T-helper 2 cell (primary cell): ENCODE measurements at places on chromosomes 2 and 18.

- DNase-seq, result no peak
Measured at GRCh38 chr2:236943841-236944513, 141.7 kb upstream of the COPS8 start.

- DNase-seq, result no peak
Measured at GRCh38 chr2:57760381-57760801, 286.2 kb upstream of the VRK2 start.

GRCh38 chr2:65536596-65536995, 104.2 kb upstream of the SPRED2 start:
- no peak for DNase-seq

DNA sequence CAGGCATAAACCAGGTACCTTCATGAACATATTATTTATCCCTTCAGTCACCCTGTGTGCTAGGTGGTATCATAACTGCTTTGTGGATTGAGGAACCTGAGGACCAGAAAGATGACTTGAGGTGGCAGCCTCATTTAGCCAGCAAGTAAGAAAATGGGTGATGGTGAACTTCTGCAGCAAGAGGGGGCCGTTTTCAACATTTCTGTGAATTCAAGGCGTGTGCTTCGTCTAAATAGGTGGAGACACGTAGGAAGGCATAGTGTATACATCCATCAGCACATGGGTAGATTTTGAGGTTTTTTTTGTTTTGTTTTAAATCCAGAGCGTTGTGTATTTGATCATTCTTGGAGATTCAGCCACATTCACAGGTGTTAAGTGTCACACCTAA, 118.7 kb downstream of the SPTBN1 start:
- DNase-seq, result no peak

- no peak for DNase-seq
Measured at GRCh38 chr2:190235101-190235500, 84.5 kb downstream of the HIBCH start.

GRCh38 chr2:163369111-163369510, 366.7 kb downstream of the FIGN start:
- no peak for DNase-seq

GRCh38 chr2:186950694-186951093, 101.7 kb upstream of the ZSWIM2 start:
- DNase-seq, result no peak

- no peak for DNase-seq
Measured at GRCh38 chr2:27080140-27080469, 1.7 kb downstream of the EMILIN1 start.

- DNase-seq, result no peak
Measured at GRCh38 chr2:120779781-120780283, 44.2 kb downstream of the GLI2 start.

GRCh38 chr18:42576124-42576523, 539.4 kb downstream of the RIT2 start:
- no peak for DNase-seq

DNA sequence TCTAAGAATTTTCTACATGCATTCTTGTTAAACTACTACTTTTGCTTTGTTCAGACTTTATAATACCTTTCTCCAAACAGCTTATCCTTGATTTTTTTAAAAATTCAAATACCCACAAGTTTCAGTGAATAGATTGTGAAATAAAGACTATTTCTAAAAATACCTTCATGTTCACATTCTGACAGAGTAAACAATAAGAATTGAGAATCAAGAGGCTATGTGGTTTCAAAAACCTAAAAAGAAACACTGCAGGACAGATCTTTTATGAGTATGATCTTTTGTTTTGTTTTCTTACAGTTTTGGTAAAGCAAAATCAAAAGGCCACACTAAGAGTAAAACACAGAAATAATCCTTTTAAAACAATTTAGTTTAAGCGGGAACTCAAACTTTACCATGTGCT, 21.2 kb downstream of the ALS2 start:
- DNase-seq, result no peak

GRCh38 chr18:11398625-11399024, 210.8 kb upstream of the SLC35G4 start:
- DNase-seq, result no peak

DNA sequence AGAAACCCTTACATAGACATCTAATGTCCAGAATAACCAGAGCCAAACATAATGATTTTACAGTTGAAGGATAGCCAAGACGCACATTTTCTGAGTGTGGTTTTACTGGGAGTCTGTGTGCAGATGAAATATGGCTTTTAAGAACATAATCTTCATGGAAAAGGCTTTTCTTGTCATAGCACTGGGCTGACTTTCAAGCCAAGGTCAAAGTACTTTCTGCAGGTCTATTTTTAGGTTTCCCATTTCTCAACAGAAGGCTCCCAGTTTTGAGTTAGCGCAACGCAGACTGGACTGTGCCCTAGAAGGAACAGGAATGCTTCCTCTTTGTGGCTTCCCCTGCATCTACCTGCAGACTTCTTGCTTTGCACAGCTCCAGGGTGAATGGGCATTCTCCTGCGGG, 92.3 kb upstream of the UPP2 start:
- no peak for DNase-seq

DNA sequence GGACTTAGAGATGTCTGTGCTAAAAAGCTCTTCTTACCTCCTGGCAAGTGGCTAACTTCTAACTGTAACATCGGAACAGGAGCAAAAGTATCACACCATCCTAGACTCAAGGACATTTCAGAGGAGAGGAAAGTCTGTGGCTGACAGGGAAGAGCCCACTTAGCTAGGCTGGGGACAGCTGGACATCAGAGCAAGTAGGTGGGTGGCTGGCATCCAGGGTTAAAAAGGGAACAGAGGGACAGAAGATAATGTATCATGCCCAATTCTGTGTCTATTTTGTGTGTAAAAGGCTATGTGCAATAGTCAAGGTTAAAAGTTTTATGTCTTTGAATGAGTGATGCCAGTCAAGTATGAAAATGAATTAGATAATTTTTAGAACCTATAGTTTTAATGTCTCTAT, 216.4 kb downstream of the GCA start:
- no peak for DNase-seq

DNA sequence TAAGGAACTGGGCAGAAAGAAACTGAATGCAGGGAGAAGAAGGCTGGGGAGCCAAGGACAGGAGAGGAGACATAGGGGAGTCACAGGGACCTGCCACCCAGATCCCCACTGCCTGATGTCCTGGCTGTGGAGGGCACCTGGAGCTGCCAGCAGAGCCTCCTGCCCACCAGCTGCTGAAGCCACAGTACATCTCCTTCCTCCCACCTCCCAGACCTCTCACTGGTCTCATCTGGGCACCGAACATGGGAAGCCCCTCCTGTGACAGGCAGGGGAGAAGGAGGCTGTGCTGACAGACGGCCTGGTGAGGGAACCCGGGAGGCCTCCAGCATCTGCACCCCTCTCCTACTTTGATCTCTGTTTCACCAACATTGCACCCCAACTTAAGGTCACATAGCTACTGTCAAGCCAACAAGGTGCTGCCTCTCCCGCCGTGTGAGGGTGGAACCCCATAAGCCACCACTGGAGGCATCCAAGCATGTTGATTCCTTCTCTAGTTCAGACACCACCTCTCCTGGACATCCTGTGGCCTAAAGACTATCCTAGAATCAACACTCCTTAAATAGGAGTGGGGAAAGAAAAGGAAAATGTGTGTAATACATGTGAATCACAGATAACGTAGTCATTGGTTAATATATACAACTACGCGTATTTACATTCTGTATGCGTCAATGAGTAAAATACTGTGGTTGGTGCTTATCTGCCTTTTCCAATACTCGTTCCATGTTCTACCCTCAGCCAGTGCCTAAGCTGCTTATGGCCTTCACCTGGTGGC, 3.5 kb upstream of the RNPEPL1 start:
- peak; percentile 62 for DNase-seq

DNA sequence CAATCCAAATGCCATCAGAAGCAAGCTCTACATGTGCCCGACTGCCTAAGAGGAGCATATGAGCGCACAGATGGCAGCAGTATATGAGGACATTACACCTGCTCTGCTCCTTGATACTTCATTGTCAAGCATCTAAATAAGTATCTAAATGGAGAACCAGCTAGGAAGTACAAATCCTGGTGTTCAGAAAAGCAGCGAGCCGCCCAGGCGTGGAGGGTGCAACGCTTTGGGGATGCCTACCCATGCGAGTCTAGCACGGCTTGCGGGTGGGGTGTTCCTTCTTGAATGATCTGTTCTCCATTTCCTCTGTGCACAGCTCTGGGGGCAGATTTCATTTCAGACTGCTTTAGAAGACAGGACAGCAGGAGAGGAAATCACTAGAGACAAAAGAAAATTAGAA, 63.0 kb upstream of the BCL2L11 start:
- DNase-seq, result no peak

GRCh38 chr18:78833833-78834232, 145.8 kb upstream of the SALL3 start:
- no peak for DNase-seq

GRCh38 chr2:113160248-113160647, 13.5 kb upstream of the PSD4 start:
- DNase-seq, result no peak

GRCh38 chr2:237426517-237426916, 12.6 kb upstream of the COL6A3 start:
- DNase-seq, result no peak

DNA sequence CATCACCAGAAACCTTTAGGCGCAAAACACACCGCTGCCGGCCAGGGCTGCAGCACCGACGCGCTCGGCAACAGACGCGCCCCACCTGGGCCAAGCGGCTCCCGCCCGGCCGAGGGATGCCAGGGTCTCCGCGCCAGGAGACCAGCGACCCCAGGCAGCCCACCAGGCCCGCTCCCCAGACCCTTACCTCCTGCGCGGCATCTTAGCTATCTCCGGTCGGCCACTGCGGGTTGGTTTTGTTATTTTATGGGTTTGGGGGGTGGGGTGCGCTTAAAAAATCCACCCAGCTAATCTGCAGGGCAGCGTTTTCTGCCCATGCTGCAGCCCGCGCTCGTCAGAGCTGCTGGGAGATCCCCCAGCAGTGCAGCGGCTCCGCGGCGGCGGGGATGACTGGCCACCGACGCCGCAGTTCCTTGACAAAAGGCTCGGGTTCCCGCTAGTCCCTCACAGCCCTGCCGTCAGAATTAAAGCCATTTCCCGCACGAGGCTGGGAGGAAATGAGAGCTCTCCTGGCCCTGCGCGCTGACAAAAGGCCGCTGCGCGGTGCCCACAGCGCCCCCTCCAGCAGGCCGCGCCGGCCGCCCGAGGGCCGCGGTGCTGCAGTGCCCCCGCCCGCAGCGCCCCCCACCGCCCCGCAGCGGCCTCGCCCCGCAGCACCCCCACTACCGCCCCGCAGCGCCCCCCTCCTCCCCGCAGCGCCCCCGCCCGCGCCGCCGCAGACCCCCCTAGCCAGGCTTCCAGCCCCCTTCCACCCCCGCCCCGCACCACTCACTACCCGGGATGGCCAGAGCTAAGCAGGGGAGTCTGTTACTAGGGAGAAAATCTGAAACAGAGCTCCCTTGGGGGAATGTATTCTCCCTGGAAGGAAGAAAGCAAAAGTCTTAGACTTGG, at the start of gene ADD2:
Gene ADD2, minus strand, starts transcription at position 502 of the 891 bp plus-strand sequence. CDS start 61,792 bp downstream, outside the sequence.
- no peak for DNase-seq

DNA sequence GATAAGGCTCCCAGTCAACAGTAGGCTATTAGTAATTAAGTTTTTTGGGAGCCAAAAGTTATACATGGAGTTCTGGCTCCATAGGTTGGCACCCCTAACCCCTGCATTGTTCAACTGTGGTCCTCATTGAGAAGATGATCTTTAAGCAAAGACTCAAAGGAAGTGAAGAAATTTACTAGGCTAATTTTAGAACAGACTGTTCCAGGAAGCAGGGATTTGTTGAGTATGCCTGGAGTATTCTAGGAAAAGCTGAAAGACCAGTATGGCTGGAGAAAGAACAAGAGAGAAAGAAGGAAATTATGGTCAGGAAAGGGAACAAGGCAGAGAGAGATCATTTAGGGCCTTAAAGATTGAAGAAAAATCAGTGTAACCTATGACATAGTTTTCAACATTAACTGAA, 125.1 kb downstream of the PMAIP1 start:
- DNase-seq, result no peak

DNA sequence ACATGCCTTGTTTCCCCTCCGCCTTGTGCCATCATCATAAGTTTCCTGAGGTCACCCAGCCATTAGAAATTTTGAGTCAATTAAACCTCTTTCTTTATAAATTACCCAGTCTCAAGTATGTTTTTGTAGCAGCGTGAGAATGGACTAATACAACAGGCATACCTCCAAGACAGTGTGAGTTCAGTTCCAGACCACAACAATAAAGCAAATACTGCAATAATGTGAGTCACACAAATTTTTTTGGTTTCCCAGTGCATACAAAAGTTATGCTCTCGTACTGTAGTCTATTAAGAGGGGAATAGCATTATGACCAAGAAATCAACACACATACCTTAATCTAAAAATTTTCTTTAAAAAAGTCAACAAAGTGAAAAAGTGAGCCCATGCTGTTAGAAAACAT, 217.2 kb downstream of the NR4A2 start:
- no peak for DNase-seq

DNA sequence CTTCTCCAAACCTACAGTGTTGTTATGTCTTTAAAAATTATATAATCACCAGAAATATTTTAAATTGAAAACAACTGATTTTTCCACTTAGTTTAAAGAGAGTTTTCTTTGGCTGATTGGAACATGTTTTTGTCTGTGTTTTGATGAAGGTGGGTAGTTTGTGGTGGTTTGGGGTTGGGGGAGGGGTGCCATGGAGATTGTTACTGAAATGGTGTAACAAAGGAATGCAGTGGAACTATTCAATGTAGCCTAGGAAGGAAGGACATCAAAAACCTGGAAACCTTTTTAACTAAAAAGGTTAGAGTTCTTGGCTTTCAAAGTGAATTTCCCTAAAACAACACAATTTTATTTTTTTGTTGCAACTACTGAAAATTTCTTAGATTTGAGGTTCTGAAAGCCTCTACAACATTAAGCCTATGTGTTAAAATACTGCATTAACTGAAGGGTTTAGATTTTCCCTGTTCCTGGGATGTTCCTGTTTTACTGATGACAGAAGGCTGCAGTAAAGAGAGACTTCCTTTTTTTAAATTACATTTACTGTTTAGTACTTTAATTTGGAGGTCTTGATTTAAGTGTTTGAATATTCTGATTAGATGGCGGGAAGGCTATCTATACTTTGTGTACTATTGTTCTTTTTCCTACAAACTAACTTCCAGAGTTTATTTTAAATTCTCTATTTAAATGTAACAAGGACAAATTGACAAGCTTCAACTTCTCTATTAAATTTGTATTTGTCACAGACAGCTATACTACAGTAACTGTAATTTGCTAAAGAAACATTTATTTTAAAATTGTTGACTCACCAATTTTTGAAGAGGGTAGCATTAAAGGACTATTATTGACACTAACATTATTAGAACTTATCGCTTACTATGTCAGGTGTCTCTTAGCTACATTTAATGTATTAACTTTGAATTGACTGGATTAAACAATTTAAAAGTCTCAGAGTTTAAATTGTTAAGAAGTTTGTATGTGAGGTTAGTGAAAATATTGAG, 87.7 kb downstream of the LIMS1 start:
- DNase-seq, result peak; percentile 48
